Fibroblast of skin of back (primary cell): ENCODE measurements at places on chromosomes 7 and 10.

DNA sequence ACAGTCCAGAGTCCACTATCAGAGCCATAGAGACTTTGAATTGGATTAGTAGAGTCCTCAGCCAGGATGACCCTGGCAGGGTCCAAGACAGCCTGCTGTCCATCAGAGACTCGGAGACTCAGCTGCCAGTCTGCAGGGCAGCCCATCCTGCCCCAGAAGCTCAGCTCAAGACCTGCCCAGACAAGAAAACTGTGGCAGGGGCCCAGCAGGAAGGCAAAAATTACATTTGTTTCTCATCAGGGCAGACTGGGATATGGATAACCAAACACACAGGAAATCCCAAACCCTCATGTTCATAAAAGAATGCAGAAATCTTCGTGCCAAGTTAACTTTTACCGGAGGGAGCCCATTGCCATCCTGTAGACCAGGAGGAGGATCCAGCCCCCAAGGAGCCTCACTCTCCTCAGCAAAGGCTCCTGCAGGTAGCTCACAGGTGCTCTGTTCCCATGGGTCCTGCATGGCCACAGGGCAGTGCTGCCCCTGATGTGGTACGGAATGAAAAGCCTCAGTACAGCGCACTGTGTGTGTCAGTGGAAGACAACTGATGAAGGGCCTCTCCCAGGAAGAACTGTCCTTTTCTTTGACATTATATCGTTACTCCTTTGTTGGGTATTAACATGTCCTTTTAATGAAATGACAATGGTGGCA is 222.2 kb downstream of the KCNMA1 start:
- DNase-seq, result peak; percentile 68

GRCh38 chr7:2274666-2275065 is 32.6 kb downstream of the NUDT1 start:
- no peak for DNase-seq

DNA sequence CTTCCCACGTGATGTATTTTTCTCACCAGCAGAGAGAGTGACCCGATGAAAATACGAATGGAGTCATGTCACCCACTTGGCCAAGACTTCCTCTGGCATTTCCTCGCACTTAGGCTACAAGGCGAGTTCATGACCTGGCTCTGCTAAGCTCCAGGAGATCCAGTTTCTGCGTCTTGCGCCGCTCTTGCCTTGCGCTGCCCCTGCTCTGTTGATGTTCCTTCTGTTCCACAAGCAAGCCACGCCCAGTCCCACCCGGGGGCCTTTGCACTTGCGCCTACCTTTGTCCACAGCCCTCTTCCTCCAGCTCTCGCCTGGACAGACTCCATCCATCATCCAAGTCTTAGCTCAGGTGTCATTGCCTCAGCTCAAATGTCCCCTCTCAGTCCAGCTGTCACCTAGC is 116.3 kb upstream of the SHH start:
- no peak for DNase-seq

DNA sequence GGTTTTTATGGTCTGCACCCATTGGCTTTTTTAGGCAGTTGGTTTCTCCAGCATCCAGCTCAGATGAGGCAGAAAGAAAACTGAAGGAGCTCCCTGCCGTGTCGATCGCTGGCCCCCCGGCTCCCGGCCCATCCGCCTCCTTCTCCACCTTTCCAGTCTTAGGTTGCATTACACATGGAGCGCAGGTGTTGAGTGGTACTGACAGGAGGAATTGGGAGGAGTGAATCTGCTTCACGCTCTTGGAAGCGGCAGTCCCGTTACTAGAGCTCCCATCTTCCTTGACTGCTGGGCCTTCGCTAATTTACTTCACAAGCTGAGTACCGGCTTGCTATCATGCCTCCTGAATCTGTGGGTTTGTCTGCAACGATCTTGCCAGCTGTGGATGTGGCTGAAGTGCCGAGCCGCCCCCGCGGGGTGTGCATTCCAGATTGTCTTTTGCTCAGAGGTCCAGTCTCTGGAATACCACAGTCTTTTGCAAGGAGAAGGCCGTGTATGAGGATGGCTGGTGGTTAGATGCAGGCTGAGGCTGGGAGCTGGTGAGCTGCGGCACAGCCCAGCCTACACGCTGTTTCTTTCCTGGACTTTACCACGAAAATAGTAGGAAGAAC is 17.1 kb downstream of the IQCE start:
- DNase-seq, result no peak

DNA sequence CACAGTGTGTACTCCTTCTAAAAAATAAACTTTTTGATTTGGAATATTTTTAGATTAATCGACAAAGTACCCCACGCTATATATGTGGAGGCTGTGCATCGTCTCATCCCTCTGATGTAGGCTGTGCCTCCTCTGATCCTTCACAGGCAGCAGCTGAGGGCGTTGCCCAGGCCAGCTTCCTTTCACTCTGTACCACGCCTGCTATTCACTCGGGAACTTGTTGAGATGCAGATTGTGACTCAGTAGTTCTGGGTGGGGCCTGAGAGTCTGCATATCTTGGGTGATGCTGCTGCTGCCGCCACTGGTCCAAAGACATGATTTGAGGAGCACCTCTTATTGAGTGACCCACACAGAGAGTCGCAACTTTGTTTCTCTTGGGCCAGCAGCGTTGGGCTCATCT is 7.9 kb upstream of the C10orf120 start:
- DNase-seq, result no peak

DNA sequence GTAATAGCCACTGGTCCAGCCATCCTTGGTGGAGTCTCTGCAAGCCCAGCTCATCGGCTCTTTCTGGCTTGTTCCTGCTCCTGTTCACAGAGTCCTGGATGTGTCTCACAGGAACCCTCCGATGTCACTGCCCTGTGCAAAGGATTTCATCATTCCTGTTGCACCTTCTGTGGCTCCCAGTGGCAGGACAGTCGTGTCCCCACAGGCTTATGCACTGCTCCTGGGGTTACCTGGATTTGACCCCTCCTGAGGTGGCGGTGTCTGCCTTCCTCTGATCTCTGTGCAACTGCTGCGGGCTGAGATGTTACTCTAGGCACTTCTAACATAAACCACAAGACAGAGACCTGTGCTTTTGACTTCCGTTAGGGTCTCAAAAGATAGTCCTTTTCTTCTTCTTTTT is 30.6 kb downstream of the APBB1IP start:
- no peak for DNase-seq

DNA sequence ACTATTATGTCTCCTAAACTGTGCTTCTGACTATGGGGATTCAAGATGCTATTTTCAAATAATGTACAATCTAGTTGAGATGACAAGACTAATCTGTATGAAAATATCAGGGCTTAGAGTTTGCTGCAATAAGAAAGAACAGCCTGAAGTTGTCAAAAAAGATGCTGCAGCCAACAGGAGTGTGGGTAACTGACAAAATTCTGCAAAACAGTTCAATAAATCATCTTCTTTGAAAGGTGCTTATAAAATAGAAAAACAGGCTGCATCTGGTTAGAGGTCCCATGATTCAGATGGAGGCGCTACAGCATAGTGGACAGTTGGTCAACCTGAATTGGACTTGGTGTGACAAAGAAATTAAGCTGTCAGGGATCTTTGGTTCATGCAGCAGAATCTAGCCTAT is 511.0 kb downstream of the XPNPEP1 start:
- DNase-seq, result no peak

GRCh38 chr10:99926925-99927720 is 82.6 kb downstream of the DNMBP start:
- DNase-seq, result peak; percentile 73

- peak; percentile 100 for DNase-seq
Measured at GRCh38 chr10:29658984-29659965, 24.5 kb upstream of the SVIL start.

- DNase-seq, result no peak
Measured at GRCh38 chr7:128893251-128894100, 17.0 kb downstream of the KCP start.

DNA sequence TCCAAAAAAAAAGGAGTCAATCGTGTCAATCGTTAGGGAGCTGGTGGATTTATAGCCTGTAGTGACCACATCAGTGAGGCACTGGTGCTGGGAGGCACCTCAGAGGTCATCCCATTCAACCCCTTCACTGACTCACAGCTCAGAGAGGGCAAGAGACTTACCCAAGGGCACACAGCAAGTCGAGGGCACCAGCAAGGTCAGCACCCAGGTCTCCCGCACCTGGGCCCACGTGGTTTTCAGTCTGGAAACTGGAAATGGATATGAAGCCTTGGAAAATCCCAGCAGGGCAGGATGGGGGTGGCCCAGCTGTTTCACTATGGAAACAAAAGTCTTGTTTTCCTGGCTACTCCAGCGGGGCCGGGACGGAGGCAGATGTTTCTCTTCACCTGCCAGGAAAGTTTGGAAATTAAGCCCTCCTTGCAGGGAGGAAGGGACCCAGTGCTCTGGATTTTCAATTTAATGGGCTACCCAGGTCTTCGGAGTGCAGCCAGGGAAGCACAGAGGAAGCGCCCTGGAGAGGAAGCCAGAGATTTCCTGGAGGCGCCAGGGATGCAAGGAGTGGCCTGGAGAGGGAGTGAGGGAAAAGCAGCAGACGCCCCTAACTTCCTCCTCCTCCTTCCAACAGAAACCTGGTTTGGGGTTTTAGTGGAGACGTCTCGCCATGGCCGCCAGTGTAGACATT is 157.2 kb upstream of the TNRC18 start:
- DNase-seq, result no peak

- DNase-seq, result no peak
Measured at GRCh38 chr10:7045891-7046599, 364.8 kb downstream of the SFMBT2 start.

GRCh38 chr10:102727037-102727818 is 12.8 kb downstream of the SFXN2 start:
- no peak for DNase-seq

- DNase-seq, result peak; percentile 94
Measured at GRCh38 chr10:13684806-13685482, 98.2 kb downstream of the PRPF18 start.

DNA sequence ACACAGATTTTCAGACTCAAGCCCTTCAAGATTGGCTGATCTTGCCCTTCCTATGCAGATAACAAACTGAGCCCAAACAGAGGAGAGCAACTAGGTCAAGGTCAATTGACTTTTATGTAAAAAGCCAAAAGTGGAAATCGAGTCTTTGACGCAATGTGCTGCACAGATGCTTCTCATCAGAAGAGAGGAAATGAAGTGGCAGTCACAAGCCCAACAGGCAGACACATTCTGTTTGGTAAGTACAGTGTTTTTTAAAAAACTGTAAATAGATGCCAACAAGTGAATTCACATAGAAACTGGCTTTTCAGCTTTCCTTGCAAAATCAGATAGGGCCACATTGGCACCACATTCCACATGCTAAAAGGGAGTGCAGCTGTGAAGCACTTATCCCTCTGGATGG is 606.6 kb downstream of the KCNMA1 start:
- DNase-seq, result no peak

GRCh38 chr7:69042138-69042537 is 556.1 kb upstream of the AUTS2 start:
- DNase-seq, result no peak

GRCh38 chr10:46077141-46077554 is 31.1 kb upstream of the MSMB start:
- DNase-seq, result no peak

DNA sequence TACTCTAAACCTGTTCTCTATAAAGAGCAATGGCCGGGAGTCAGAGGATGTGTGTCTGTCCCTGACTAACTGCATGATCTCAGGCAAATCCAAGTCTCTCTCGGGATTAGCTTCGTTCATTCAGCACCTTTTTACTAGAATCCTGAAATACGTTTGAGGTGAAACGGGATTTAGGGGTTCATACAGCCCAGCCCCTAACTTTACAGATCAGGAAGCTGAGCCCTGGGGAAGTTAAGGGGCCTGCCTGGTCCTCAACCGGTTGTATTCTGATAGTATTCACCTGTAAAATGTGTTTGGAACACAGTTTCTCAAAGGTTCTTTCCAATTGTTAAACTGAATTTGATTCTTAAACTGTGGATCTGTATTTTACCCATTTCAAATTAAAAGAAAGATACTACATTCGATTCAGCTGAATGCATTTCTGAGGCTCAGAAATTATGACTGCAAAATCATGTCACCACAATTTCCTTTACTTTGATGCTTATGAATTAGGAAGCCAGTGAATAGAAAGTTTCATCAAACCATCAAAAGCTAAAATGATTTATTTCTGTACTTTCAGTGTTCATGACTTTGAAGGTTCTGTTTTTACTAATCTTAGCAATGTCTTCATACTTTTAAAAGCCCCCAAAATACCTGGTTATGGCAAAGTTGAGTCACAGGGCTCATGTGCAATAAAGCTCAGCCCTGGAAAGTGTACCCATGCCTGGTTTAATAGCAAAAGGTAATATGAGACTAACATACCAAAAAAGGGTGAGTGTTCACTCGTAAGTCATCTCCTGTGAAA is 28.9 kb upstream of the EZH2 start:
- DNase-seq, result no peak

GRCh38 chr10:5434017-5434753 is 21.8 kb downstream of the NET1 start:
- DNase-seq, result peak; percentile 94

GRCh38 chr10:28429573-28430216 is 103.2 kb upstream of the WAC start:
- DNase-seq, result peak; percentile 8

DNA sequence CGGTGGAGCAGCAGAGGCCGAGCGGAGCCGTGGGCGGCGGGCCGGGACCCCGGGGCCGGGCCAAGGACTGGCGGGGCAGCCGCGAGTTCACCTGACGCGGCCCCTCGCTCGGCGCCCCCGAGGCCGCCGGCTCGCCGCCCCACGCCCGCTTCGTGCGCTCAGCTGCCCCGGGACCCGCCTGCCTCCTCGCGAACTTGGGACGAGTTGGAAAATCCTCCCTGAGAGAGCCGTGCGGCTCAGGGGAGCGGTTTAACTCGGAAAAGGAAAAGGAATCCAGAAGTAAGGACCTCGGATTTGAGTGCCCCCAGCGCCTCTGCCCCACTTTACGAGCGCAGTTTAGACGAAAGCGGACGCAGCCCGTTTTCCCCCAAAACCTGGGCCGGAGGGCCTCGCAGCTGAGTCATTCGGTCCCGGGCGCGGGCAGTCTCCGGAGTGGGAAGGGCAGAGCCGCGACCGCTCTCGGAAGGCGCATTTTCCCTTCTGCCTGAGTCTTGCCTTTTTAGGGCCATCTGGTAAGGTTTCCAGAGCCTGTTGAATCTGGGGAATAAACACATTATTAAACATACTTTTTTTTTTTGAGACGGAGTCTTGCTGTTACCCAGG is 744 bp downstream of the CREM start:
- DNase-seq, result peak; percentile 68

DNA sequence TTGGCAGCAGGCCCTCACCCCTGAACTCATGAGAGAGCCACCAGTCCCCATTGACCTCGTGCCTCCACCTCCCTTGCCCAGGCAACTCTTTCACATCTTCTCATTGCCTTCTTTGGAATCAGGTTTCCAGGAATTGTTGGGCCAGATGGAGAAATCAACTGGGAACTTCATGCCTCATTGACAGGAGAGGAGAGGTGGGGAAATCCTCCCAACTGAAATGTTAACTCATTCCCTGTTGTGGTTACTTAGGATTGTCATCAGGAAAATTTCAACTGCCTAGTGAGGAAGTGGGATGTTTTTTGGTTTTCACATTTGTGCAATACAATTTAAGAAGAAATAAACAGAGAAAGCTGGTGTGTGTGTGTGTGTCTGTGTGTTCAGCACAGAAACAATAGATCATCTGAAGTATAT is 106.6 kb upstream of the INHBA start:
- DNase-seq, result no peak
